Fibroblast of skin of scalp (primary cell): ENCODE measurements at places on chromosomes 7 and 10.

DNA sequence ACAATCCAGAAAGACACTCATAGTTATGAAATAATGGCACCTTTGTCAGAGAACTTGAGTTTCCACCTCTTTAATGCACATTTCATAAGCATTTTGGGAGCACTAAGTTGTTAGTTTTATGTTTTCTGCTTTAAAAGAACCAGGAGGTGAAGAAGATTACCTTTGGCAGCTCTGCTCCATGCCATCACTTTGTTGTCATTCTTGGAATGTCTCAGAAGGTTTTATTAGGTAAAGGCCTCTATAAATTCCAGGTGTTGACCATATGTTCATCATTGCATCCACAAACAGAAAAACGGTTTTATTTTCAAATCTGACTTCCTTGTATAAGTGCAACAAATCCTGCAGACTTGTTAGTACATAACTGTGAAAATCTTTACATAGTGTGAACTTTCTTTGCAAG is 424.8 kb downstream of the MDFIC start:
- no peak for DNase-seq

- DNase-seq, result no peak
Measured at GRCh38 chr7:29224726-29225125, 30.2 kb downstream of the CHN2 start.

DNA sequence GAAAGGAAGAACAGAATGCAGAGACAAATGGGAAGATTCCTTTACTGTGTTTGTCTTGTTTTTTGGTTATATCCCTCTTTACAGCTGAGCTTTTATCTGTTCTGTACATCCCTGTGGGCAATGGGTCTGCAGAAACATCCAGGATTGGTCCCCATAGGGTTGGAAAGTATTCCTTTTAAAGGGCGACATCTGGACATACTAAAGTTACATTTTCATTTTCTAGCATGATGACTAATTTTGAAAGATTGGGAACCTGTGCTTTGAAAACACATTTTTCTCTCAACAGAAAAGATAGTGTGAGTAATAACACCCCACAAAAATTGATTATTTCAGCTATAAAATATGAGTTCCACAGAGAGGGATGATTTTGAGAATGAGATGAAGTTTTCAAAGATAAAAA is 435.8 kb downstream of the GPAM start:
- DNase-seq, result peak; percentile 55

GRCh38 chr10:122571892-122572291 is 11.3 kb downstream of the DMBT1 start:
- DNase-seq, result no peak

DNA sequence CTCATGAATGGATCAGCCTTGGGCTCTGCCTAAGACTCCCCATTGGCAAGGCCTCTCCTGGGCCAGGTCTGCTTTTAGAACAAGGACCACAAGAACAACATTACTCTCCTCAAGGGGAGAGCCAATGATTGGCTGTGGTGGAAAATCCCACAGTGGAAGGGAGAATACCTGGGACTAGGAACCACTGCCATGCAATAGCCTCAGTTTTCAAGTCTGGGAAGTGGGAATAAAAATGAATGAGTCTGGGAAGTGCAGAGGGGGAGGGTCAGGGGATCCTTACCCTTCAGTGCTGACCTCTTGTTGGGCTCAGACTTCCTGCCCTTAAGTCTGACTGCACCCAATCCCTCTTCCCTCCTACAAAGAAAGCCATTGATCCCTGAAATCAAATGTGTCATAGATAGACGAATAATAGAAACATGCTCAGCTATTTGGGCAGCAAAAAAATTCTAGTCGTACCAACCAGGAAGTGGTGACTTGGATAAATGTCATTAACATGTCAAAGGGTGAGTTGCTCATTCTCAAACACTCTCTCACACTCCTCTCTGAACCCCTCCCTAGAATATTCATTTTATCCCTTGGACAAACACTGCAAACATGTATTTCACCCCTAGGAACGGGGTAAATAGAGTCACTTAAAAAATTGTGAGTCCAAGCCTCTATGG is 123.6 kb downstream of the SH3PXD2A start:
- no peak for DNase-seq

DNA sequence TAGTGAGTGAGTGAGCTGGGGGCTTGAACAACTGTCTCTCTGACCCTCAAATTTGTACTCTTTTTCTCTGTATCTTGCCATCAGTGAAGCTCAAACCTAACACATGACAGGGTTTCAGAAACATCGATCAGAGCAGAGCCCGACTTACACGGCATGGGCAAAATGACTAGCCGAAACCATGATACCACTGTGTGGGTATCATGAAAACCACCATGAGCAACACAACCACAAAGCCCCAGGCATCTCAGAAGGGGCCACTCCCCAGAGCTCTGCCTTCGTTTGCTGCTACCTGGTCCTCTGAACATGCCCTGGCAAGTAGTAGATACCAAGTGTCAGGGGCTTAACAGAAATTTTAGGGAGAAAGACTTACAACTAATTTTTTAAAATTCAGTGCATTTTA is 308.5 kb downstream of the WDR11 start:
- DNase-seq, result no peak

DNA sequence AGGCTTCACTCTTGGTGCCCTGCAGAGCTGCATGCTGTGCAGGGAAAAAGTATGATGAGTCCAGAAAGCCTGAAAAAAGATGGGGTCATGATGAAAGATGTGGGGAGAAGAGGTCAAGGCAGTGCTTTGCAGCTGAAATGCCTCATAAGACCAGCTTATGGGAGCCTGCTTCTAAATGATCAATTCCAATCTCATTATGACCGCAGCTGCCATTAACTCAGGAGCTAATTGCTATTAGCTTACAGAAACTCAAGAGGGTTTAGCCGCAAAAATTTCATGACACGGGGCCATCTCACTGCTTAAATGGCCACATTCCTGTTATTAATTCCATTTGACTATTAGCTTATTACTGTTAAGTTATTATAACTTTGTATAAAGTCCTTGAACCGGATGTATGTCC is 502.9 kb upstream of the ZMIZ1 start:
- DNase-seq, result no peak

GRCh38 chr7:151658778-151659177 is 139.1 kb upstream of the RHEB start:
- DNase-seq, result no peak

DNA sequence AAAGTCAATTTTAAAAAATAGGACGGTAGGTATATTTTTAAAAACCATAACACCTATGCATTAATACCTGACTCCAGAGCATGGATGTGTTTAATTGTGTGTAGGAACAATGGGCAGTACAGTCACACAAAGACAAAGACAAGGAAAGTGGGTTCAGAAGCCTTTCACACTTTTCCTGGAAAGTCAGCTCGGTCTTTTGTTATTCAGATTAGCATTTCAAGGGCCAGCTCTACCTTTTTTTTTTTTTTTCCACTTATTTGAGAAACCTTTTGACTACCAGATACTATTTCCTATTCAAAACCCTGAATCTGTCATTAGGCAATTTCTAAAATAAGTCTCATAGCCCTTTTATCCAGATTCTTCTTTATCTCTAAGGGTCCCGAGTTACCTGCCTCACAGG is 401.9 kb downstream of the PARD3 start:
- no peak for DNase-seq

DNA sequence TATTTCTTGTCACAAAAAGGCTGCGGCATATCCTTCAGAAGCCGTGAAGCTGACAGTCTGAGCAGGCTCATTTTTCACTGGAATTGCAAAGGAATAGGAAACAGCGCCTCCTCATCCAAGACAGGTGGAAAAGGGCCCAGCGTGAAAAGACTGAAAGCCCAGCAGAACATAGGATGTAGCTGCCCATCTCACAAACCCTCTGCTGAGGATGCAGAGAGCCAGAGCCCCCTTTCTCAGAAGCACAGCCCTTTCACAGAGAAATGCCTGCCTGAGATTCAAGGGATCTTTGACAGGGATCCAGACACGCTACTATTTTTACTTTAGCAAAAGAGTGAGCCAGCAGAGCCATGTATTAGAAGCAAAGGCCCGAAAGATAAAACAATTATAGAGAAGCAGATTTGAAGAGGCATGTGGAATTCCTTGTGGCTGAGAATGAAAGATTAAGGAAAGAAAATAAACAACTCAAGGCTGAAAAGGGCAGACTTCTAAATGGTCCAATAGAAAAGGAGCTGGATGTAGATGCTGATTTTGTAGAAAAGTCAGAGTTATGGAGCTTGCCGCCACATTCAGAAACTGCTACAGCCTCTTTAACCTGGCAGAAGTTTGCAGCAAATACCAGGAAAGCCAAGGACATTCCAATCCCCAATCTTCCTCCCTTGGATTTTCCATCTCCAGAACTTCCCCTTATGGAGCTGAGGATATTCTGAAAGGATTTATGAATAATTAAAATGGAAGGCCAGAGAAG is 36.9 kb downstream of the GDI2 start:
- DNase-seq, result no peak

DNA sequence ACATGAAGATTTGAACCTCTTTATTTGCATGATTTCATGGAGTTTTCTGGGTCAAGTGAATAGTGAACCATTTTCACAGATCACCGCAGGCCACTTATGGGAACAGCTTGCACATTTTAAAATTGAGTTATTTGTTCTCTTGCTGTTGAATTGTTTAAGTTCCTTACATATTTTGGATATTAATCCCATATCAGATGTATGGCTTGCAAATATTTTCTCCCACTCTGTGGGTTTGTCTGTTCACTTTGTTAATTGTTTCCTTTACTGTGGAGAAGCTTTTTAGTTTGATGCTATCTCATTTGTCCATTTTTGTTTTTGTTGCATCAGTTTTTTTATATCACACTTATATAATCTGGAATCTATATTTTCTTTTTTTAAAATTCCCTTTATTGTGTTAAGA is 14.1 kb upstream of the ZC3HAV1L start:
- peak; percentile 70 for DNase-seq

DNA sequence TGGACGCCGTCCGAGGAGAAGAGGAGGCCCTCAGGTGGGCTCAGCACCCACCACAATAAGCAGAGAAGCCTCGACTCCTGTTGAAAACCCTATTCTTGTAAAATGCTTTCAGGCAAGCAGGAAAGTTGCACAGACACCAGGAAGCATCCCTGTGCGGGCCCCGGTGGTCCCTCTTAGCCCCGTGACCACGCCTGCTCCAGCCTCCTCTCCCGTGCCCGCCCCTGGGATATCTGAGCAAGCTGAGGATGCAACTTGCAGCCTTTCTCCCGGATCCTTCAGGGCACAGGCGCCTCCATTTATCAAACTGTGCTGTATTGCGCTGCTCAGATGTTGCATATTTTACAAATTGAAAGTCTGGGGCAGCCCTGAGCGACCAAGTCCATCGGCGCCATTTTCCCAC is 72.7 kb downstream of the CFAP46 start:
- DNase-seq, result no peak

- no peak for DNase-seq
Measured at GRCh38 chr10:2476812-2477553, 590.4 kb upstream of the PFKP start.

DNA sequence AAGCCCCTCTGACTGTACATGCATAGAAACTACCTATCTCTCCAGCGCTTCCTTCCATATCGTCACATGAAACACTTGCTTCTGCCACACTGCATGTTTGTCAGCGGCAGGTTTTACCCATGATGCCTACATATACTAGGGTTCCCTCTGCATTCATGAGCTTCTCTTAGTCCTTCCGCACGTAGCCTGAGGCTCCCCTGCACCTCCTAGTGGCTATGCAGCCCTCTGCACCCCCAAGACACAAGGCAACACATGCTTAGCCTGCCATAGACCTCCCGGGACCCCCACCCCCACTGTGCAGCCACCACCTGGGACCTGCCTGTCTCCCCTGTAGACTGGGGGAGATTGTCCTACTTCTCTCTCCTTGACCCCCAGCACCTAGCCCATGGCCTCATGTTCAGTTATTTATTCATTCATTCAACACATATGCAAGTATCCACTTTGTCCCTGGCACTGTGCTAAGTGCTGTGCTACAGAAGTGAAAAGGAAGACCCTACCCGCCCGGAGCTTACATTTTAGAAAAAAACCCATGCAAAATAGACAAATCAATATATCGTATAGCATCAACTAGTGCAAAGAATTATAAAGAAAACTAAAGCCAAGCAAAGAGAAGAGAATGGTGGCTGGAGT is 23.5 kb downstream of the TMEM273 start:
- peak; percentile 54 for DNase-seq

GRCh38 chr7:77904252-77904651 is 105.7 kb downstream of the PHTF2 start:
- peak; percentile 42 for DNase-seq

DNA sequence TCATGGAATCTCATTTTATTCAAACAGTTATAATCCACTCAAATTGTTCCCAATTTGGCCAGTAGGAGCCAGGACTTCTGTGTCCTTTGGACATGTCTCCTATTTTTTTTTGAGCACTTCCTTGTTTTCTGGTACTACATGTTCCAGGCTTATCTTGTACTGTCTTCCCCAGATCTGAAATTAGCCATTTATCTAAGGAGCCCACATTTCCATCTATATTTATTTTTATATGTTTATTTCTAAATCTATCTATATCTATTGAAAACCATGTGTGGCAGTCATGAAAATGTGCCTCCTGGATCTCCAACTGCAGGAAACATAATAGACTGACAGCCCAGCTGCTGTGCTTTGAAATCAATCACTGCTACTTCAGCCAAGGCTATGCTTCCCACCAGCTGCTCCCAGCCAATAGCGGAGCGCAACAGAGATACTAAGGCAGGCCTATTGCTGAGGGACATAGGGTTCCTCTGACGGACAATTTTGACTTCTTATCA is 147.1 kb downstream of the LRRC4 start:
- DNase-seq, result no peak

GRCh38 chr7:105256761-105257231 is 131.9 kb downstream of the SRPK2 start:
- DNase-seq, result no peak
